Fibroblast of mammary gland (primary cell): ENCODE measurements at places on chromosomes 5 and 9.
A peak's percentile ranks its signal among the peaks of the same experiment; 100 is the strongest.

GRCh38 chr5:31204958-31205357 is 11.5 kb downstream of the CDH6 start:
- DNase-seq = no peak

DNA sequence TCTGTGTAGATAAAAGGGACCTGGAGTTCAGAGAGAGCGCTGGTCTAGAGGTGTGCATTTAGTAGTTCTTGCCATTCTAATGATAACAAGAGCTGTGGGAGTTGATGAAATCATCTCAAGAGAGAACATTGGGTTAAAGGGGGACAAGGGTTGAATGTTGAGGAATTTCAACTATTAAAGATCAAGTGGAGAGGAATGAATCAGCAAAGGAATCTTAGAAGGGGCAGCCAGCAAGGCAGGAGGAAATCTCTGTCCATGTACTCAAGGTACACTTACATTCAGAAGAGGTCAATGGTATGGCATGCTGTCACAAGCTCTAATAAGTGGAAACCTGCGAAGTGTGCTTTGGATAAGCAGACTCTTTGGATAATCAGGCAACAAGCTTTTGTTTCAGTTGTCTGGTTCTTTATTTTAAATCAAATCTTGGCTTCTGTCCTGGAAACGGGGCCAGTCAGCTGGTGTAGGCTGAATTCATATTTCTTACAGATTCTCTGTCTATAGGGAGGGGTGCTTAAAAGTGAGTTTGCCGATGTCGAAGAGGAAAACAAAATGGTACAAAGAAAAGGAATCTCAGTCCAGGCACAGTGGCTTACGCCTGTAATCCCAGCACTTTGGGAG is 320.5 kb upstream of the CD180 start:
- DNase-seq = peak; percentile 74

DNA sequence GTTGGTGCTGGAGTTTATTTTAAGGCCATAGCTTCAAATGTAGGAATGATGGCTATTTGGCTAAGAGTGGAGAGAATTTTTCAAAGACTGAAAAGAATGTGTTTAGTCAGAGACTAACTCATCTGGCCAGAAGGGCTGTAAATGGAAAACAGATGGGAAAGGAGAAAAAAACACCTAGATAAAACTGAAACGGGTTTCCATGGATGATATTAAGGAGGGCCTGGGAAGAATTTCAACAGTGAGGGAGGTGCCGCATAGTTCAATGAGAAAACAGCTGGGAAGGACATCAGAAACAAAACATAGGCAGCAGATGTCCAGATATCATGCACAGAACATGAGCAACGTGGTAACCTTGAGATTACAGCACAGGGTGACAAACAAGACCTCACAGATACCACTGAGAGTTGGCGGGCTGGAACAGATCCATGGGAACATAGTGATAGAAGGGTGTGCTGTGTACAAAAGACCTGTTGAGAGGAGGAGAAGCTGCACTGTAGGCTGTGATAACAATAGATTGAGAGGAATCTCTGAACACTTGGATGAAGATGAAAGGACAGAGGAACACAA is 31.2 kb upstream of the RAD23B start:
- peak; percentile 97 for DNase-seq

DNA sequence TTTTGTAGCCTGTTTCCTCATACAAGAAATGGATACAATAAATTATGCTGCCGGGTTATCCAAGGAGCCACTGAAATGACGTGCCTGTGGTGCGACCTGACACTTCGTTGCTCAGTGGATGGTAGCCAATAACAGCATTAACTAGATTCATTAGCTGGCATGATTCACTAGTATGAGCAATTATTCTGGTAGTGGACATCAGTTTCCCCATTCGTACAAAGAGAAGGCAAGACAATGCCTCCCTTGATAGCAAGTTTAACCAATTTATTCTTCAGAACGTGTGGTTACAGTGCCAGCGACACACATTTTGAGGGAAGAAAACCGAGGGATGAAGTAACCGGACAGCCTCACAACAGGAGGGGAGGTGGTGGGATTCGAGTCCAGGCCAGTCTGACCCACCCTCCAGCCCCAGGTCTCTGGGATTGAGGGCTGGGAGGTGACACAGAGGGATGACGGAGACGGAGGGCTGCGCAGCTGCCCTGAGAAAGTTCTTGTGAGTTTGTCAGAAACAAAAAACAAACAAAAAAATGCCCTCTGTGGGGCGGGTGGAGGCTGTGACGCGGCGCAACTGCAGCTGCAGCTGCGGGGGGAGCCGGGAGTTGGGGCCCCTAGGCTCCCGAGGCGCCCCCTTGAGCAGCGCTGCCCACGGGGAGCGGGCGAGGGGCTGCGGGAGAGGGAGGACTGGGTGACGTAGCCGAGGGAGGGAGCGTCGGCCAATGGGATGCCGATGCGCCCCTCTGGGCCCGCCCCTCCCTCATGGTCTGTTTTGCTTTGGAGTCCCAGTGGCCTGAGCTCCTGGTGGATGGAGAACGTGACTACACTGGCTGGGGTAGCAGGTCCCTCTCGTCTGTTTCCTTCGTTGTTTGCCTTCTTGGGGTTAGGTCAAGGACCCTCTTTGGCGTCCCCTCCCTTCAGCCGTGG is 10.9 kb downstream of the LHX2 start:
- DNase-seq = peak; percentile 23

- DNase-seq = no peak
Observed at GRCh38 chr9:131087354-131087893, 8.9 kb upstream of the AIF1L start.

- DNase-seq = peak; percentile 0
Observed at GRCh38 chr5:2223303-2223702, 340.6 kb upstream of the IRX4 start.

DNA sequence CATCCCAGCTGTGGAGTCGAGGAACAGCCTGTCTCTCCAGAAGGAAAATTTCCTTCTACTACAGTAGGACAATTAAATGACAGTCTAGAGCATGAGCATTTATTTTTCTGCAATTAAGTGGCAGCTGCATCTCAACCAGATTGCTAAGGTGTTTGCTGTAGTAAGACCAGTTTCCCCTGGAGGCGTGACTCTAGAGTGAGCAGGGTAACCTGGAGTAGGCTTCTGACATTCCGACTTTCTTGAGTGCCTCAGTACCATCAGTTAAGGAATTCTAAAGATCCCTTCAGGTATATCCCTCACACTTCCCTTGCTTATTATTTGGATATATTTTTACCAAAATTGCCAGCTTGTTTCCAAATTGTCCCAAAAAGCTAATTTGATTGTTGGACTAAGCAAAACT is 59.2 kb upstream of the IRX2 start:
- no peak for DNase-seq

GRCh38 chr5:167261309-167262100 is 1029.9 kb upstream of the WWC1 start:
- DNase-seq = peak; percentile 13

DNA sequence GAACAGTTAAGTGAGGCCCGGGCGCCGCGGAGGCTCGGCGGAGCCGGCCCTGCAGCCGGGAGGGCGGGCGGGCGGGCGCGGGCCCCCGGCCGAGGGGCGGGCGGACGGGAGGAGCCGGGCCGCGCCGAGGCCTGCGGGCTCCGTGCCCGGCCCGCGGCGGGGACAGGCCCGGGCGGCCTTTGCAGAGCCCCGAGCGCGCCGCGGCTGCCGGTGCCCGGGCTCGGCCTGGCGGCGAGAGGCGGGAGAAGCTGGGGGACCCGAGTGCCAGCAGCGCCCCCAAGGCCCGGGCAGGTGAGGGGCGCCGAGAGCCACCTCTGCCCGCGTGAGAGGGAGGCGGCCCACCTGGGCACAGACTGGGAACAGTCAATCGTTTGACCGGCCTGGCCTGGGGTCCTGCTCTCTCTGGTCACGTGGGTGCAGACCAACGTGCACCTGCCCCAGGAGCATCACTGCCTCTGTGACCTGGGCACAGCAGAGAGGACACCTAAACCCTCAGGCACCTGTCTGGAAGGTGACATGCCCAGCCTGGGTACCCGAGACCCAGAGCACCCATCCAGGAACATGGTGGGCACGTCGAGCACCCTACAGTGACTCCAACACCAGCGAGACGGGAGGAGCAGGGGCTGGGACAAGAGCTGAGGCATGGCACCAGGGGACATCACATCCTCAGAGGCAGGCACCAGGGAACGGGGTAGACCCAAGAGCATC is 531 bp downstream of the MVB12B start:
- DNase-seq = no peak

DNA sequence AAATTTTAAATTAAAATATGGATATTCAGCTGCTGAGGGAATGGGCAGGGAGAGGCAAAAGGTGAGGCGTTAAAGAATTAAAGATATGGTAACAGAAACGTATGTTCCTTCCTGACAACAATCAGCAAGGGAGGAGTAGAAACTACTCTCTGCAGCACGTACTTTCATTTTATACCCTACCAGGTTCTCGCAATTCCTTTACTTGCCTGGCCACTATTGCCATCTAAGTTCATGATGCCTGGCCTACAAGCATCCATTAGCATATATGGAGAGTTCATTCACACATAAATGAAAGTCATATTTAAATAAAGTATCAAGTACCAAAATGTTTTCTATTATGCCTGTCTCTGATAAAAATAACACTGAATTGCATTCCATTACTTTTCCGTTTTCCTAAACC is 125.1 kb downstream of the BNC2 start:
- no peak for DNase-seq
